ENCODE measurements at places on chromosomes 16 and 17. TPM values are rescaled to one million over a fixed set of nuclear protein-coding genes. Genes with fewer than 3 reads are reported as not detected.

TP53TG3B gene
- not detected for total RNA-seq

KRT33A gene
- not detected for total RNA-seq

CD300H gene
- 0.43 TPM for total RNA-seq

DHRS11 gene
- 8.0 TPM for total RNA-seq

IL17C gene
- not detected for total RNA-seq

CHST5 gene
- total RNA-seq: not detected

ITGAE gene
- 105 TPM for total RNA-seq

TMED6 gene
- total RNA-seq: not detected

NATD1 gene
- total RNA-seq: 2.4 TPM

PERCC1 gene
- total RNA-seq: not detected

KRTAP9-4 gene
- not detected for total RNA-seq

UBTF gene
- total RNA-seq: 104 TPM

SLC46A1 gene
- 21.6 TPM for total RNA-seq

RNF222 gene
- total RNA-seq: not detected

YPEL2 gene
- 3.2 TPM for total RNA-seq

C1QTNF8 gene
- total RNA-seq: not detected

RAMP2 gene
- 0.65 TPM for total RNA-seq

GINS2 gene
- total RNA-seq: 32.5 TPM

GP1BA gene
- not detected for total RNA-seq

EVI2B gene
- 0.10 TPM for total RNA-seq

SLX4 gene
- 5.0 TPM for total RNA-seq

FA2H gene
- total RNA-seq: 43.1 TPM

BCAS3 gene
- total RNA-seq: 7.1 TPM

MFSD6L gene
- not detected for total RNA-seq

CNGB1 gene
- 0.07 TPM for total RNA-seq

EVI2A gene
- total RNA-seq: not detected

KRT36 gene
- not detected for total RNA-seq

NAGS gene
- 1.1 TPM for total RNA-seq

KRTAP4-4 gene
- total RNA-seq: not detected

LITAFD gene
- total RNA-seq: not detected

TEX14 gene
- total RNA-seq: 0.06 TPM

KRT39 gene
- total RNA-seq: not detected

SPAG9 gene
- total RNA-seq: 95.8 TPM

KRTAP9-8 gene
- total RNA-seq: not detected

CDH13 gene
- not detected for total RNA-seq

SLFN14 gene
- not detected for total RNA-seq

DNAAF1 gene
- total RNA-seq: 0.50 TPM

PPP1R1B gene
- not detected for total RNA-seq

TMC6 gene
- 11.6 TPM for total RNA-seq

TSPOAP1 gene
- not detected for total RNA-seq
